ENCODE measurements at places on chromosomes 6 and 20.

- no peak for DNase-seq
Measured at GRCh38 chr6:36118550-36119107, 11.7 kb upstream of the MAPK13 start.

- DNase-seq = no peak
Measured at GRCh38 chr20:49280463-49281058, 2.7 kb upstream of the ZNFX1 start.

- no peak for DNase-seq
Measured at GRCh38 chr6:106939208-106939607, 35.3 kb downstream of the CD24 start.

- DNase-seq = no peak
Measured at GRCh38 chr20:56752274-56752673, 123.2 kb downstream of the TFAP2C start.

DNA sequence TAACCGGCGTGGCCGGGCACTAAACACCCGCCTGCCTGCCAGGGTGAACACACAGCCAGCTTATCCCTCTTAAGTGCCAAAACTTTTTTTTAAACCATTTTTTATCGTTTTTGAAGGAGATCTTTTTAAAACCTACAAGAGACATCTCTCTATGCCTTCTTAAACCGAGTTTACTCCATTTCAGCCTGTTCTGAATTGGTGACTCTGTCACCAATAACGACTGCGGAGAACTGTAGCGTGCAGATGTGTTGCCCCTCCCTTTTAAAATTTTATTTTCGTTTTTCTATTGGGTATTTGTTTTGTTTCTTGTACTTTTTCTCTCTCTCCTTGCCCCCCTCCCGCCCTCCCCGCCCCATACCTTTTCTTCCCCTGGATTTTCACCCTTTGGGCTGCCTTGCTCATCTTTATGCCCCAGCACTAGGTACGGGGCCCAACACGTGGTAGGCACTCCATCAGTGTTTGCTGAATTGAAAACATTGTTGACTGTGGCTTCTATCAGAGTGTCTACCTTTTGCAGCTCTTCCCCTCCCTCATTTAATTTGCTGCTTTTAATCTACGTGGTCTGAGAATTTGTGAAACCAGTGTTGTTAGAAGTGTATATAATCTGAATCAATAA is 1.5 kb downstream of the ZCCHC3 start:
- DNase-seq = no peak

DNA sequence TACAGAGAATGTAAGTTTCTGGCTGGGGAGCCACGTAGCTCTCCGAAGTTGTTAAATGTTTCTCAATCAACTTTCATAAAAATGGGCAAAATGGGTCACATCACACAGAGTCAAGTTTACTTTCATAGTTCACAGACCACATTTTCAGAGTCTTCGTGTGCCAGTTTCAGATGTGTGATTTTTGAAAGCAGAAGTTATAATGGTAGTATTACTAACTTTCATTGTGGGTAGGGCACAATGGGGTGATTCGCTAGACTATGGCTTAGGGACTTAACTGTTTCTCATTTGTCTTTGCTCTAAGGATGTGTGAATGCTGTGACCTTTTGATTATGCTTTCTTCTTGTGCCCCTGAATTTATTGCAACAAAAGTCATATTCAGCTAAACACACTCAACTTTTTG is 109.0 kb upstream of the SUPT3H start:
- no peak for DNase-seq

DNA sequence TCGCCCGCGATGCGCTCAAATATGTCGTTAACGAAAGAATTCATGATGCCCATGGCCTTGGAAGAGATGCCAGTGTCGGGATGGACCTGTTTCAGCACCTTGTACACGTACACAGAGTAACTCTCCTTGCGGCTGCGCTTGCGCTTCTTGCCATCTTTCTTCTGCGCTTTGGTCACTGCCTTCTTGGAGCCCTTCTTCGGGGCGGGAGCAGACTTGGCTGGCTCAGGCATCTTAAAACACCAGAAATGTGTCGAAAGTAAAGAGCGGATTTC is 36.4 kb downstream of the HFE start:
- peak; percentile 35 for DNase-seq
